Right lobe of liver (tissue), 6 donors: ENCODE measurements at places on chromosomes 6 and 20.

- DNase-seq, result no peak
Measured at GRCh38 chr6:99334526-99335127, 14.8 kb downstream of the FAXC start.

DNA sequence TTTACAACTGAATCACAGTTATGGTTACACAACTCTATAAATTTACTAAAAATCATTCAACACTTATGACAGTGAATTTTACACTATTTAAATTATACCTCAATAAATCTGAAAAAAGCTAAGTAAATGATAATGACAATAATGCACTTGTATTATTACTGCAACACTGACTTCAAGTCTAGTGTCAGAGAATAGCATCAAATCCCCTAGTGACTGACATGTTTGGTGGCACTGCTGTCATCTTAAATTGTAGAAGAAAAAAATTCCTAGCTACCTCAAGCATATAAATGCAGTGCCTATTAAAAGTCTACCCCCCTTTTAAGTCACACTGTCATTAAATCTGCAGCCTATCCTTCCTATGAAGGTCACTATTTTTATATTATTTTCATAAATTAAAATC is 189.4 kb upstream of the RUNX2 start:
- no peak for DNase-seq

DNA sequence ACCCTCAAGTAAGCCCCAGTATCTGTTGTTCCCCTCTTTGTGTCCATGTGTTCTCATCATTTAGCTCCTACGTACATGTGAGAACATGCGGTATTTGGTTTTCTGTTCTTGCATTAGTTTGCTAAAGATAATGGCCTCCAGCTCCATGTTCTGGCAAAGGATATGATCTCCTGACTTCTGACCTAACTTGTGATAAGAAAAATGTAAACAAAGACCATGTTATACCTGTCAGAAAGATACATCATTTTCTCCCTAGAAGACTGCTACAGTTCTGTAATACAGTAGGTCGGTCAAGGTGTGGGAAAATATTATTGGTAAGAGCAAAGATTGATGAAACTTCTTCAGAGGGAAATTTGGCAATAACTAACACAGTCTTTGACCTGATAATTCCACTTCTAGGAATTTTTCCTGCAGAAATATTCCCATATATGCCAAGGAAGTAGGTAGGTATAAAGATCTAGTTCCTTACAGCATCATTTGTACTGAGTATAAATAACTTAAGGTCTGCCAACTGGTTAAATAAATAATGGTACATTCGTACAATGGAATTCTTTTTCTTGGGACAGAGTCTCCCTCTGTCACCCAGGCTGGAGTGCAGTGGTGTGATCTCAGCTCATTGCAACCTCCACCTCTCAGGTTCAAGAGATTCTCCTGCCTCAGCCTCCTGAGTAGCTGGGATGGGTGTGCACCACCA is 19.1 kb upstream of the FKBP5 start:
- no peak for DNase-seq

DNA sequence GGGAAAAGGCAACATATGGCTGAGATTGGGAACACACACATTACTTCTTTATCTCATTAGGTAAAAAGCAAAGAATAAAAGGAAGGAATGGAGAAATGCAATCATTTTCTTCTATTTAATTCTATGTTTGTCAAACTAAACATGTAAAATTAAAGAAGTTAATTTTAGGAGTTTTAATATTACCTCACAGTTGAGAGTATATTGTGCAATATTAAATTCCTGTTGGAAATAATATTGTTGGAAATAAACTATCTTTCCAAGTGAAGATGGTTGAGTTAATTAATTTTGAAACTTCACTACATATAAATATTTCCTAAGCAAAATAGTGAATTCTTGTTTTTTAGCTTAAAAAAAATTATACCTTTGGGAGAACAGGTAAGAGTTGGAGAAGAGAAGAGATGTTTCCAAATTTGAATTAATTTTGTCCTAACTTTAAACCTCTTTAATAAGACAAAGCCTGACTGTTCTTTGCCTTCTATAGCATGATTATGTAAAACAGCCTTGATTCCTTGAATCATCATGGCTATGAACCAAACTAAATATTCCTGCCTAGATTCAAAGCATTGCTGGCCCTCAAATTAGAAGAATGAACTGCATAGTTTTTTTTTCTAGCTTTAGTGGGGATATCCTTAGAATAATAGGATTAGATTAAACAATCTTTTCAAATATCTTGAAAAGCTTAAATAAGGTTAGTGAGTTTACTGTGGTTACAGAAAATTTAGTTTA is 1349.1 kb upstream of the ADGRB3 start:
- no peak for DNase-seq

DNA sequence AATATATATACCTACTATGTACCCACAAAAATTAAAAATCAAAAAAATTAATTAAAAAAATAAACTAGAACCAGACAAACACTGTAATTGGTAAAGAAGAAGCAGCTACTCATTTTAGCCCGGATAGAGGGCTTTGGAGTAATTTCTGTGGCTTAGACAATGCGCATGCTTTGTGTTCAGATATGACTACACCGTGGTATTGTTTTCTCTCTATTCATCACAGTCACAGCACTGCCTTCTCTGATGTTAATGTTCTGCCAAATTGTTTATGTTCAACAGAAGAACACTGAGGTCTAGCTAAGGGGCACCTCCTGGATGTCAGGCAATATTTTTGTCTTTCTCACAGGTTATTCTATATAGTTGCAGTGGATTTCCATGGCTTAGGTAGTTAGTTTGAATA is 77.5 kb upstream of the GJE1 start:
- DNase-seq, result no peak

DNA sequence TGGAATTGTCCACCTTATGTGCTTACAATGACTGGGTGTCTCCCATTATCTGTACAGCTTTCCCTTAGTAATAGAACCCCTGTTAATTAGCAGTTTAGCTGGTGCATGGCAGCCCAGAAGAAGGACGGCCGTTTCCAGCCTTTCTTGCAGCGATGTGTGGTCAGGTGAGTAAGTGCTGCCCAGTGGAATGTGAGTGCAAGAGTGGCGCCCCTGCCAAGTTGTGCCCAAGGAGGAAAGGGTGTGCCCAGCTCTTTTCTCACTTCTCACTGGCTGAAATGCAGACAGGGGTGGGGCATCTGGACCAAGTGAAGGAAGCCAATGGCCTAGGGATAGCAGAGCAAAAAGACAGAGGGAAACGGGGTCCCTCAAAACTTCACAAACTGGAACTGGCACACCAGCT is 296.8 kb downstream of the PREX1 start:
- no peak for DNase-seq

GRCh38 chr20:32024683-32025295 is 14.6 kb downstream of the CCM2L start:
- no peak for DNase-seq

DNA sequence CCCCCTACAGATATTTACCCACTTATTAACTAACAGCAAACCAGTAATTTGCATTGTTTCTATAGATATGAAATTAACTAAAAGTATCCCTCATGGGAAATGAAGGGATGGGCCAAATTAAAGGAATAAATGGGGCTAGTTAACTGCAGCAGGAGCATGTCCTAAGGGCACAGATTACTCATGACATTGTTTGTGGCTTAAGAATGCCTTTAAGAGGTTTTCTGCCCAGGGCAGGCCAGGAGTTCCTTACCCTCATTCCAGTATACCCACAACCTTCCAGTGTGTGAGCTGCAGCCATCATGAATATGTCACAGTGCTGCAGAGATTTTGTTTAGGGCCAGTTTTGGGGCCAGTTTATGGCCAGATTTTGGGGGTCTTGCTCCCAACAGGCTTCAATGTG is 1101.9 kb downstream of the PRIM2 start:
- DNase-seq, result no peak

DNA sequence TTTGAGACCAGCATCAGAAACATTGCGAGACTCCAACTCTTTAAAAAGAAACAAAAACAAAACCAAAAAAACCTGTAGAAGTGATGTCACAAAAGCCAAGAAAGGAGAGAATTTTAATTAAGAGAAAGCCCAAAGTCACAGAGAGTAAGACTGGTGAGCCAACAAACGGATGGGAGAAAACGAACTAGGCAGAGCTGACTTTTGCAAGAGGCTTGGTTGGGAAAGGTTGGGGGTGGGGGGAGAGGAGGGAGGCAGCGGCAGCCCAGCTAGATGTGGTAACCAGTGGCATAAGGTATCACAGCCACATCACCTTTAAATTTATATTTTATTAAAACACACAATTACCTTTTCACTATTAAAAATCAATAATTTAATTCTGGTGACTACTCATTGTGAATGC is 23.5 kb downstream of the NOL7 start:
- DNase-seq, result no peak

GRCh38 chr20:19284400-19285178 is 72.1 kb downstream of the SLC24A3 start:
- DNase-seq, result no peak

DNA sequence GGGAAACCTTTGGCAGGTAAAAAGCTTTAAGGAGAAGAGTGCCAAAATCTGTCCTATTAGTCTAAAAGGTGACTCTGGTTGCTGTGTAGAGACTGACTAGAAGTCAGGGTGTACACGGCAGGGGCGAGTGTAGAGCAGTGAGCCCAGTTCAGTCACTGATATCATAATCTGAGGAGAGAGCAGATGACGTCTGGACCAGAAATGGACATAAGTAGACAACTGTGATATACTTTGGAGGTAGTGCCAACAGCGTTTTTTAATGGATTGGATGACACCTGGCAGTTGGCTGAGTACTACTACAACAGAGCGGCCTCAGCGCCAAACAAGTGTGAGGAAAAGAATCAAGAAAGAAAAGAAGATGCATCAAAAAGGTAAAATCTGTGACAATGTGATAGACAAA is 76.0 kb downstream of the MAP7 start:
- DNase-seq, result no peak

- DNase-seq, result no peak
Measured at GRCh38 chr20:59232618-59233017, 67.8 kb upstream of the EDN3 start.

- no peak for DNase-seq
Measured at GRCh38 chr6:34370361-34370760, 22.1 kb downstream of the NUDT3 start.

DNA sequence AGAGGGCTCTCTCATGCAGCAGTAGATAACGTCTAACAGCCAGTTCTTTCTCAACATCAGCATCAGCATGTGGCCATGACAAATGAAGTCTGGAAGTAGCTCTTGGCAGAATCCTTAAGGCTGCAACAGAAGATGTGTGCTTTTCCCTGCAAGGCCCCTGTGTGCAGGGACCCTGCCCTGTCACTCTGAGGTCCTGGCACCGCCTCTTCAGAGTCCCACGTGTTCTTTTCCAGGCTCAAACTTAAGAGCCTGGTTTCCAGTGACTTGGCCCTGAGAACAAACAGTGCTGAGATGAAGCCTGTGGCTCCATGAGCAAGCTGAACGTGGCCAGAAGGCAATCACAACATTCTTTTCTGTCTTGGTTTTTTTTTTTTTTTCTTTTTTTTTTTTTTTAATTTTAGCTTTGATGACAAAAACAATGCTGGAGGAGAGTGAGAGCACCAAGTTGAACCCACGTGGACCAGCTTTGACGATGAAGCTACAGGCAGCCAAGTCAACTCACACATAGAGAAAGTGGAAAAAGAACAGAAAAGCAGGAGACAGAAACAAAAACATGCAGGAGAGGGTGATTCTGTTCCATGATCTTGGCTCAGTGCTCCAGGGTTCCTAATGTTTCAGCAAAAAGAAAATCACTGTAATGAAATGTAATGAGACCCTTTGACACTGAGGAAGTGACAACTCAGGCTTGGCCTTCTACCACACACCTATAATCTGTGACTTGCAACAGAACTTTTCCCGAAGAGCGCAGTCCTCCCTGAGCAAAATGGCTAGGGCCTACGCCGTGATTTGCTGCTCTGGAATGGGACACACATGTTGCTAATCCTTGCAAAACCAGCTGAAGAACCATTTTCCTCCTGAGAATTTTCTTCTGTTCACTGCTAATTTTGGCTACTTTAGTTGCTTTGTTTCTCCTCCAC is 86.1 kb downstream of the FOXC1 start:
- no peak for DNase-seq

DNA sequence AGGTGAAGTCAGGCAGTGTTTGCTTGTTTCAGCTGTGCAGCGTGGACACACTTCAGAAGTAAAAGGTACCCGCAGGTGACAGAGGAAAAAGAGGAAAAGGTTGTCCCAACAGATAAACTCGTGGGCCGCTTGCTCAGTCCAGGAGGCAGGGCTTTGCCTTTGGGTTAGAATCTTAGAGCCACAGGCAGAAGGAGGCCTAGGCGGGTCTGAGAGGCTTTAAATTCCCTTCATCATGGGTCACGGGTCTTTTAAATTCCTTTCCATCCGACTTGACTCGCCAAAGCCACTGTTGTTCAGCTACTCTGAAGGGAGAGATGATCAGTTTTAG is 48.2 kb downstream of the AGPAT4 start:
- no peak for DNase-seq

DNA sequence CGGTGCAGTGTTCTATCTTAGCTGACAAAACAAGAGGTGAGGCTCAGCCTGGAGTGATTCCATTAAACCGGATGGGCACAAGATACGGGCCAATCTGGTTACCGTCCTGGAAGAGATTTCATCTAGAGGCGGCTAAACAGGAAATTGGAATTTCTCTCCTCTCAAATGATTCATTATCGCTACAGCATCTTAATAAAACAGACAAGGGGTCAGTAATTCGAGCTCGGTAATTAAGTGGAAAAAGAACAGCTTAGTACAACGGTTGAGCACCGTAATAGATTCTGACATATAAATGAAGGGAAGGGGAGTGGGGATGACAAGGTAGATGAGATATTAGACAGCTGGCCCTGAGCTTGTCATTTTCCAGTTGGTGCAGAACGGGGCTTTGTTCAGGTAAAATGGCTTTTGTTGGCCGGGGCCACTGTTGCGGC is 137.2 kb downstream of the EDN3 start:
- no peak for DNase-seq

DNA sequence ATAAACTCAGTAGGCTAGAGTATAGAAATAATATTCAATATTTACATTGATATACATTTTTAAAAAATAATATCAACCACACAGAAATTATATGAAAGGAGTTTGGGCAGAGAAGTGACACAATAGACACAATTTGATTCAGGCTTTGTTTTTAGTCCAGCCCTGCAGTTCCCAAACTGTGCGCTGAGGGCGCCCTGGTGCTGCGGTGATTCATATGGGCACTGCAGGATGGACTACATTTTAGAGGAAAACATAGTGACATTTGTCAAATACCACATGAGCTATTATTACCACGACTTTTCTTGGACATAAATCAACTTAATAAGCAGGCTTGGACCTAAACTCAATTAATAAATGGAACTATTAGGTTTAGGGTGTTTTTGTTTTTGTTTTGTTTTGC is 364.3 kb upstream of the ID4 start:
- DNase-seq, result no peak
